ENCODE measurements at places on chromosomes 2 and 18.

- no peak for DNase-seq
Measured at GRCh38 chr18:32373995-32374394, 96.7 kb downstream of the GAREM1 start.

DNA sequence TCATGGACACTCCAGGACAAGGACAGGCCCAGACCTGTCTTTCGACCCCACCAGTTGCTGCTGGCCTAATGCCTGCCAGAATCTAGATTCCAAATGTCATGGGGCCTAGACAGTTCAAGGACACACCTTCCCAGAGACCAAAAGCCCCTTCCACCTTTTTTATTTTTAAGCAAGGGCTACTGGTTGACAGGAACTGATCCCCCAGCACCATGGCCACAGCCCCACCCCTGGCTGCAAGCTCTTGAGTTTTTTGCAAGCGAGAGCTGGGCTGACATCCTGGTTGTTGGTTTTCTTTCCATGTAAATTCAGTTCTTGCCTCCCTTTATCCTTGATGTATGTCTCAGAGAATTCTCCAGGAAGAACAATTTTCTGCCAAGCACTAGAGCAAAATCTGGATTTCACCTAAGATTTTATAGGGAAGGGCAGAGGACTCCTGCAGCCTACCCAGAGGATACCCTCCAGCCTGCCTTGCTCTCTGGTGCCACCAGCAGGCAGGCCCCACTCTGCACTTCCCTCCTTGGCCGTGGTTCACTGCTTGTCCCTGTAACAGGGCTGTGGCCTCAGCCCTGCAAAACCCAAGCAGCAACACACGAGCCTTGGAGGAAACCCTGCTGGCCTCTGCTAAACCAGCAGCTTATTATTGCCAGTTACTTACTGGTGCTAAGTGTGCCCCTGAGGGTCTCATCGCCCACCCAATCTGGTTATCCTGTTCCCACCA lies 97.7 kb downstream of the TWIST2 start:
- no peak for DNase-seq

DNA sequence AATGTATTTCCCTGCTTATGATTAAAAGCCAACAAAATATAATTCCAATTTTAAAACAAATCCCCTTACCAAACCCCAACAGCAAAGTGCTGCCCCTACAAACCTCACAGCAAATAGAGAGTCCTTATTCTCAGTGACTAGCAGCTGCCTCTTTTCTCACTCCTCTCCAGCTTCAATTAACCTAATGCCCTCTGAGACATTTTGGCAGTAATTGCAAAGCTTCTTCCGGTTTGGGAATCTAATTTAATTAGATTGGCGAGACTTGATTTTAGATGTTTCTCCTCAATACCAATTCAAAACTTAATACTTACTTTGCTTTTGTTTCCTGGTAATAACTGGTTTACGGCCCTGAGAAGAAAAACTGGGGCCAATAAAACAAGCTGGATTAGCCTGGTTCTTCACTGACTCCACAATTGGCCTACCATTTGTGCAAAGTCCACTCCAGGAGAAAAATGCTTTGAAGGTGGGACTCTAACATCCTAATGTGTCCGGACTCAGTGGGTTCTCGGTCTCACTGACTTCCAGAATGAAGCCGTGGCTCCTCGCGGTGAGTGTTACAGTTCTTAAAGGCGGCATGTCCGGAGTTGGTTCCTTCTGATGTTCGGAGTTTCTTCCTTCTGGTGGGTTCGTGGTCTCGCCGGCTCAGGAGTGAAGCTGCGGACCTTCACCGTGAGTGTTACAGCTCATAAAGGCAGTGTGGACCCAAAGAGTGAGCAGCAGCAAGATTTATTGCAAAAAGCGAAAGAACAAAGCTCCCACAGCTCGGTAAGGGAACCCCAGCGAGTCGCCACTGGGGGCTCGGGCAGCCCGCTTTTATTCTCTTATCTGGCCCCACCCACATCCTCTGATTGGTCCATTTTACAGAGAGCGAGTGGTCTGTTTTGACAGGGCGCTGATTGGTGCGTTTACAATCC lies 52.8 kb downstream of the SLC35F5 start:
- no peak for DNase-seq

DNA sequence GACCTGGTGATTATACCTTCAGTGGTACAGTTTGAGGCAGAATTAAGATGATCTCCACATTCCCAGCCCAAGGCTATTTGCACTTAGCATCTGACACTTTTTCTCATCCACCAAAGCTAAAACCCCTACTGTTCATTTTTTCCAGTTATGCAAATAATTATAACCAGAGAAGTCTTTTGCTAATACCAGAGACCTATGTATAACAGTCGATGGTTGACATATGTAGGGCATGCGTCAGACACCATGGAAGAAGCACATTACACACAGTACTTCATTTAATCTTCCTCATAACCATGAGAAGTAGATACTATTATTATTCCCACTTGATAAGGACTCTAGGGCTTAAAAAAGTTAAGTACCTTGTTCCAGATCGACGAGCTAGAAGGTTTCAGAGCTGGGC lies 36.5 kb downstream of the AP1S3 start:
- DNase-seq: no peak

DNA sequence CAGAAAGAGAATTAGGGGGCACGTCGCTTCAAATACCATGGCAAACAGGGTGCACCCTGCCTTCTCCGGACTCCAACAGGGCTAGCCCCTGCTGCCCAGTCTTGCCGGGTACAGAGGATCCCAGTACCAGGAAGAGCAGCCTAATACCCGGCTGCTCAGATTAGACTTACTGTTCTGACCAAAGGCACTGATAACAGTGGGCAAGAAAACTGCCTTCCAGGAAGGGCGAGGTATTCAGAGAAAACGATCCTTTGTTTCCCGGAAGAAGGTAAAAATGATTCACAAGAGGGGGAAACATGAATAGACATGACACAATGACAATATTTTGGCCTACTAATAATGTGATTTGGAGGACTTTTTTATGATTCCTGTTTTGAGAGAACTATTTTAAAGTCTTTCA lies 99.9 kb downstream of the SS18 start:
- no peak for DNase-seq

- DNase-seq: no peak
Measured at GRCh38 chr2:24717263-24717951, 75.8 kb downstream of the PTRHD1 start.

DNA sequence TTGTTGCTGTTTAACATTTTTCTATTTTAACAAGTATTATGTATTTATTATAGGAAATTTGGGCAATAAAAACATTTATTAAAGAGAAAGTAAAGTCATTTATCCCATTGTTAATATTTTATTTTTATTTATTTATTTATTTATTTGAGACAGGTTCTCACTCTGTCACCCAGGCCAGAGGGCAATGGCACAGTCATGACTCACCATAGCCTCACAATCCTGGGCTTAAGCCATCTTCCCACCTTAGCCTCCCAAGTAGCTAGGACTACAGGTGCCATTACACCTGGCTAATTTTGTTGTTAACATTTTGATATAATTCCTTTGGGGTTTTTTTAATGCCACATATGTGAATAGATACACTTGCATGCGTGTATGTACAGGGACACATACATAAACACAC lies 165.9 kb upstream of the STON1 start:
- no peak for DNase-seq

All from stimulated activated CD8-positive, alpha-beta memory T cell treated with anti-CD3 and anti-CD28 coated beads, Interleukin-7, amount 100 ng/mL, for 4 hours (primary cell).